Left ventricle myocardium inferior (tissue), 1 donor: ENCODE measurements at places on chromosomes 2 and 18. TPM values are rescaled to one million over a fixed set of nuclear protein-coding genes. Genes with fewer than 3 reads are reported as not detected.

GRCh38 chr2:128635361-128635900 lies 316.8 kb upstream of the HS6ST1 start:
- DNase-seq: no peak

DNA sequence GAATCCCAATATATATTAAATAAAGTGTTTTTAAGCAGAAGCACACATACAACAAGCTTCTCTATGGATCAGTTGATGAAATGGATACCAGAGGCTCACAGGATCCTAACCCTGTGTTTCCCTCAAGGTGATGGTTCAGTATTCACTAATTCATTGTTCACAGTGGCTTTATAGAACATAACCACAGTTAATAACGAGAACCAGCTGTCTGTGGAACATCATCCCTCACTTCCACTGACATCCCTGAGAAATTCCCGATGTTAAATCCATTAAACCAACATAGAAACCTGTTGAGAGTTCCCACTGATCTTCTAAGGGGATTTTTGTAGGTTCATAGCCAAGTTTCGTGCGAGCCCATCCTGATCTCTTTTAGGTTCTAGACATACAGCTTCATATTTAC lies 29.0 kb downstream of the CCDC195 start:
- DNase-seq: no peak

GRCh38 chr18:48679236-48679635 lies 140.4 kb downstream of the CTIF start:
- no peak for DNase-seq

DNA sequence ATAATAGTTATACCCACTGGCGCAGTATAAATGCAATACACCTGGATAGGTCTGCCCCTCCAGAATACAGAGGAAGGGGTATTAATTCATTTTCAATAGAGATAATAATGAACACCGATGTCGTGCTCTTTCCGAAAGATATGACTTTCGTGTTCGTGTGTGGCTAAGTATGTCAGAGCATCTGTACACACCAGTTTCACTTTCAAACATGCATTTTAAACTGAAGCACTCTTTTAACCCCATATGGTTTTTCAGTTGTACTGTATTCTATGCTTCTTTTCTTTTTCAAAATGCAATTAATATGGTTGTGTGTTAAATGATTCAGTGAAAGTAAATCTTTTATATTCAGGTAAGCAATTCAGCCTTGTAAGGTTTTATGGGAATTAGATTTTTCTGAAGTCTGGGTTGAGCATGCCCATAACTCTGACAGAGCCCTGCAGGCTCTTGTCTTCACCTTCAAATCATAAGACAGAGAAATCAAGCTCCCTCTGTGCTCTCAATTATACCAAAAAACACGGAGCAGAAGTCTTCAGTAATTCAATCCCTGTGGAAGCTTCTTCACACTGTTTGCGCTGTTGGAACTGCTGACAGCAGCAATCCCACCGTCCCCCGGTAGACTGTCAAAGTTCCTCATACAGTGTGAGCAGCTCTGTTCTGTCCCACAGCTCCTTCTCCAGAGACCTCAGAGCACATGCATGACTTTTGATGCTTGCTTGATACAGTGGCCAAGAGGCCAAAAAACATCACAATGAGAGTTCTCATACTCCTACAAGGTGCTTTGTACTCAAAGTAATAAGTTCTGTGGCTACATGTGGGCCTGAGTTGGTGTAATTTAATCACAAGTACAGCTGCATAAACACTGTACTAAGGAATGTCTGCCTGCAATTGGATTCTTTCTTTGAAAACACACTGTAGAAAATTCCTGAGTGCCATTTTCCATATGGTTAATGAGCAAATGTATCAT lies 186.8 kb downstream of the ZNF521 start:
- peak; percentile 15 for DNase-seq

DNA sequence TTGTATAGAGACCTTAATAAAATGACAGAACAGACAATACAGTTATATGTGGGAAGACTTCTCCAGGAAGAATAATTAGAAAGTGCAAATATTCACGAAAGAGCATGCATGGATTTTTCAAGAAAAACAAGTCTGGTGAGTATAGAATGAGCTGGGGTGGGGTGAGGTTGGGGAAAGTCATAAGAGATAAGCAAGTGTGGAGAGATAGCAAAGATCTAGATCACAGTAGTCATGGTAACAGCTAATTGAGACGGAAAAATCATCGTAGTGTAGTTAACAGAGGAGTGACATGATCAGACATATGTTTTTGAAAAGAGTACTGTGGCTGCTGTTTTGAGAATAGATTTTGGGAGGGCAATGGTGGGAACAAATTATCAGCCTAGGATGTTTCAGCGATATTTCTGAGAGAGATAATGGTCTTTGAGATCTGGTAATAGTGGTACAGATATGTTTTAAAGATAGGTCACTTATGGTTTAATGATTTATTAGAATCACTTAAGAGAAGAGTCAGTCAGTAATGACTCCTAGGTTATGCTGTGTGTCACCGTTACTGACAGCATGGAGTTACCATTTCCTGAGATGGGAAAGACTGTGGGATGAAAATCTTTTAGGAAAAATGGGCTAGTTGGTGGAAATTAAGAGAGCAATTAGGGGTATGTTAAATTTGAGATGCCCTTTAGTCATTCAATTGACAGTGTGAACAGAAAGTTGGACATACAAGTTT lies 248.5 kb upstream of the SLC8A1 start:
- no peak for DNase-seq

The SF3B6 gene
- 59.7 TPM for total RNA-seq

- no peak for DNase-seq
These were observed 763 bp downstream of the CCDC141 start for GRCh38 chr2:179049203-179049545.
